Activated CD4-positive, alpha-beta memory T cell treated with anti-CD3 and anti-CD28 coated beads for 36 hours (primary cell): ENCODE measurements at places on chromosomes 6 and 20. TPM values are rescaled to one million over a fixed set of nuclear protein-coding genes. Genes with fewer than 3 reads are reported as not detected.

DNA sequence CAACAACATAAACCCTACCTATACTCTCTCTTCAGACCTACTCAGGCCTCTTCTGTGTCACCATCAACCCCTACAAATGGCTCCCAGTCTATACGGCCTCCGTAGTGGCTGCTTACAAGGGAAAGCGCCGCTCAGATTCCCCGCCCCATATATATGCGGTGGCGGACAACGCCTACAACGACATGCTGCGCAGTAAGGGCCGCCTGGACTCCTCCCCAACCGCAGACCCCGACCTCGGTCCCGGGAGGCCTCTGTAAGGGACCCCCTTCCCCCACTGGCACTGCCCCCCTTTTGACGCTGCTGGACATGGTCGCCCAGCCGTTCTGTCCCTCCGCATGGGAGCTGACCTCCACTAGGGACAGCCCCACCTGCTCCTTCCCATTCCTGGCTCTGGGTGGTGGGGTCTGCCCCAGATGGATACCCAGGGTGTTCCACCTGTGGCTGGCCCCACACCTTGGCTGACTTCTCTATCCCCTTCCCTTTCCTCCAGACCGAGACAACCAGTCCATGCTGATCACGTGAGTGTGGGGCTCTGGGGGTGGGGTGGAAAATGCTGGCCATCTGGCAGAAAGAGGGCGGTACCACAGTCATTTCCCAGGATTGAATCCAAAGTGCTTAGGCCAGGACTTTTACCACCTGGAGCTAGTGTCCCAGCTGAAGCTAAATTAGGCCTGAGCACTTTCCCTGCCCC is 25.0 kb downstream of the MYH7B start:
- no peak for DNase-seq

The OTOR gene
- total RNA-seq = not detected

The ANKS1A gene
- 7.2 TPM for total RNA-seq

DNA sequence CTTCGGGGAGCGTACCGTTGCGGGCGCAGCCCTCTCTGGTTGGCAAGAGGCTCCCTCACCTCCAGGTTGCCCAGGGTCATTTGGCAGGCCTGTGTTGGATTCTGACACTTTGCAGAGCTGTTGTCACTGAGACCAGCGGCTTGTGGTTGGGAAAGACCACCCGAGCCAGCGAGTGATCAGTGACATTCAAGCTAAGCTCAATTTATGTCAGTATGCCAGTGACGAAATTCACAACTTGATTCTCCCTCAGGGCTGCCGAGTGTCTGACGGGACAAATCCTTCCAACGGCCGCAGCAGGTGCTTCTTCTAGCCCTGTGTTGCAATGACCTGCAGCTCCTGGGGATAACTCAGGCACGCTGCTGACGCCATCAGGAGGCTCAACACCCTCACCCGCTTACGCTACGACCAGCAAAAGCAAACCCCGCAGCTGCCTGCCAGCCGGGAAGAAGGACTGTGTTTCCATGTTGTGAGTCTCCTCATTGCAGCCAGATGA is 16.9 kb upstream of the SLC22A2 start:
- no peak for DNase-seq

The GPSM3 gene
- 117 TPM for total RNA-seq

- DNase-seq = peak; percentile 42
Measured at GRCh38 chr20:60057866-60058807, 99.9 kb downstream of the CDH26 start.

The ANGPT4 gene
- not detected for total RNA-seq
